ENCODE measurements at places on chromosomes 7 and 10. TPM values are rescaled to one million over a fixed set of nuclear protein-coding genes. Genes with fewer than 3 reads are reported as not detected.

GRCh38 chr7:100811480-100811879, 15.8 kb downstream of the EPHB4 start:
- no peak overlapping the region for H3K27ac ChIP-seq
- H3K4me3 ChIP-seq = no peak overlapping the region
- DNase-seq = no peak
- no peaks in the 10 kb centered on the region for H3K4me1 ChIP-seq
- no peaks in the 10 kb centered on the region for H3K27me3 ChIP-seq

GRCh38 chr10:102211615-102212299, 14.3 kb upstream of the ELOVL3 start:
- no peaks in the 10 kb centered on the region for H3K36me3 ChIP-seq
- H3K27me3 ChIP-seq = no peaks in the 10 kb centered on the region
- H3K27ac ChIP-seq = no peak overlapping the region
- no peak overlapping the region for H3K4me3 ChIP-seq

GRCh38 chr10:78754269-78755062, 314.3 kb upstream of the ZMIZ1 start:
- H3K4me1 ChIP-seq = peaks cover 6% of the 10 kb centered on the region
- DNase-seq = no peak
- H3K27me3 ChIP-seq = no peaks in the 10 kb centered on the region
- no peak overlapping the region for H3K4me3 ChIP-seq

DNA sequence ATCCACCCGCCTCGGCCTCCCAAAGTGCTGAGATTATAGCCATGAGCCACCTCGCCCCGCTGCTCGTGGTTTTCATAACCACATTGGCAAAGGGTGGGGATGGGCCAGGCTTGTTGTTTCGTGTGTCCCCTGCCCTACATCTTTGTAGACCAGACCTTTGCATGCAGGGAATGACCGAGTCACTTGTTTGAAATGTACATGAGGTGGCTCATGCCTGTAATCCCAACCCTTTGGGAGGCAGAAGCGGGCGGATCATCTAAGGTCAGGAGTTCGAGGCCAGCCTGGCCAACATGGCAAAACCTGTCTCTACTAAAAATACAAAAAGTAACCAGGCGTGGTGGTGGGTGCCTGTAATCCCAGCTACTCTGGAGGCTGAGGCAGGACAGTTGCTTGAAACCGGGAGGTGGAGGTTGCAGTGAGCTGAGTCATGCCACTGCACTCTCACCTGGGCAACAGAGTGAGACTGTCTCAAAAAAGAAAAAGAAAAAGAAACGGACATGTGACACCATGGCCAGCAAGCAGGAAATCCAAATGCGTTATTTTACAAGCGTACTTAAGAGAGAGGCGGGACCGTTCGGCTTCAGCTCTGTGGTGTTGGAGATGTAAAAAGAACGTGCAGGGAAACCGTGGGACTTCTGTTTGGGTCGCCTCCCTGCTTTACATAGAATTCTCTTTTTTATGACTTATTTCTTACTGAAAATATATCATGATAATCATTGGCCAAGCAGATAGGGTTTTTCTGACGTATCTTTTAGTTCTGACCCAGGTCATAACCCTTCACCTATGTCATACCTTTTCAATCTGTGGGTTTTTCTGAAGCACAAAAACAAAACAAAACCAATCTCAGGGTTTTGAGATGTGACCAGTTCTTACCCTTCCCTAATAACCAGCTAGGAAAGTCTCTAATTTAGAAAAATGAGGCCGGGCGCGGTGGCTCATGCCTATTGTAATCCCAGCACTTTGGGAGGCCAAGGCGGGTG, 45.1 kb downstream of the WIPI2 start:
- no peaks in the 10 kb centered on the region for H3K27me3 ChIP-seq
- H3K27ac ChIP-seq = no peak overlapping the region
- H3K36me3 ChIP-seq = peaks cover 18% of the 10 kb centered on the region
- no peak overlapping the region for H3K4me3 ChIP-seq
- DNase-seq = no peak
- H3K4me1 ChIP-seq = no peaks in the 10 kb centered on the region

DNA sequence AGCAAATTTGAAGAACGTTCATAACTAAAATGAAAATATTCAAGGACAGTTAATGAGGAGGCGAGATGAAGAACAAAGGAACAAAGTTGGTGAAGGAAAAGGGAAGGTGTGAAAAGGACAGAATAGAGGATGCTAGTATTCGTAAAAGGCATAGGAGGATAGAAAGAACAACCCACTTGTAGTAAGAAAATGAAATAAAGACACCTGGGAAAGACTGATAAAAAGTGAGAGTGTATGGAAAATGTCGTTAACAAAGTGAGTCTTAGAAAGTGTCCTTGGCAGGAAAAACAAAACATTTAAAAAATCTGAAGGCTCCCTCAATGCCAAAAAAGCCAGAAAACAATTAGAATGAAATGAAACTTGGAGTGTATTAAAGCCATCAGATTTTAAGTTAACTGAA, 29.6 kb upstream of the ZC3HAV1 start:
- DNase-seq = no peak
- H3K4me3 ChIP-seq = no peak overlapping the region
- no peaks in the 10 kb centered on the region for H3K36me3 ChIP-seq
- no peaks in the 10 kb centered on the region for H3K4me1 ChIP-seq
- no peak overlapping the region for H3K27ac ChIP-seq

DNA sequence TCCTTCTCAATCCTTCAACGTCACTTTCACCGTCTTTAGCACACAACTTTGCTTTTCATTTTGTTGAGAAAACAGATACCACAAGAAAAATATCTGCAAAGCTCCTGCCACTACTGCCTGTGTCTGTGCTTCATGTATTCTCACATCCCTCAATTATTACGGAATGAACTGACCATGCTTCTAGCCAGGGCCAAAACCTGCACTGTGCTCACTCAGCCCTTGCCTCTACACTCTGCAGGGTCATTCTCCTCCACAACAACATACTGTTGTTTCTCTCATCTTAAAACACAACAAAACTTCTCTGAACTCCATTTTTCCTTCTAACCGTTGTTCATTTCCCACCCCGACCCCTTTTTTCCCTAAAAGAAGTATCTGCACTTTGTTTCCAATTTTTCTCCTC, 29.5 kb downstream of the BMPR1A start:
- H3K27me3 ChIP-seq = no peaks in the 10 kb centered on the region
- H3K4me1 ChIP-seq = peaks cover 9% of the 10 kb centered on the region
- H3K27ac ChIP-seq = no peak overlapping the region
- DNase-seq = no peak
- H3K36me3 ChIP-seq = no peaks in the 10 kb centered on the region

- H3K27ac ChIP-seq = no peak overlapping the region
- H3K27me3 ChIP-seq = no peaks in the 10 kb centered on the region
- no peak overlapping the region for H3K4me3 ChIP-seq
- DNase-seq = no peak
These were observed 17.8 kb upstream of the MTPAP start for GRCh38 chr10:30366829-30367228.

DNA sequence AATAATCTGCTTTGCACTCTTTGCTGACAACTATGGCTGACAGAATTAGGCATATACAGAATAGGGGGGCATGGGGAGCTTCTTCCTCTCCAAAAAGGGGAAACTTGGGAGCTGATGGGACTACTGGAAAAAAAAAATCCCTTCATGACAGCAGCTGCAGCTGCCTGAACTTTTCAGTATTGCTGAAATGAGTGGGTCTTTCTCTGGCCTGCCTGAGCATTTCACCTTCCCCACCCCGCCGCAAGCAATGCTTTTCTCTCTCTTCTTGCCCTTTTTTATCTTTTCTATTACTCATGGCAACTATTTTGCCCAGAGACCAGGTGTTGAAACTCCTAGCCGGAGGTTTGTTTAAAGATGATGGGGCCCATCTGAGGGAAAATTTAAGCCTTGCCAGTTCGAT, 244.9 kb downstream of the SEMA3D start:
- H3K36me3 ChIP-seq = no peaks in the 10 kb centered on the region
- H3K4me1 ChIP-seq = no peaks in the 10 kb centered on the region

DNA sequence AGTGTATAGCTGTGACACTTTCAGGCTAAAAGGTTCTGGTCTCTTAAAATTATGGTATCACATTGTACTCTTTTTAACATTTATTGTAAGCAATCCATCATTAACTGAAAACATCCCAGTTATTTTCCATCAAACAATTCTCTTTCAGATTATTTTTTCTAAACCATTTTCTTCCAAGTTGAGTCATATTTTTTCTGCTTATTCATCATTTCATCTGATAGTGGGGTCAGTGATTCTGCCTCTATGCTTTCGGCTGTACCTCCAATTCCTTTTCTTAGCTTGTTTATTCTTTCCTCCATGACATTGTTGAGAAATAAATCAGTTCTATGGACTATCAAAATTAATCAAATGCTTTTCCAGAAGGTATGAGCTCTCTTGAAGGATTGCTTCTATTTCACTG, 609 bp upstream of the PNLIP start:
- H3K27me3 ChIP-seq = no peaks in the 10 kb centered on the region
- no peaks in the 10 kb centered on the region for H3K4me1 ChIP-seq
- H3K27ac ChIP-seq = no peak overlapping the region
- no peak overlapping the region for H3K4me3 ChIP-seq

DNA sequence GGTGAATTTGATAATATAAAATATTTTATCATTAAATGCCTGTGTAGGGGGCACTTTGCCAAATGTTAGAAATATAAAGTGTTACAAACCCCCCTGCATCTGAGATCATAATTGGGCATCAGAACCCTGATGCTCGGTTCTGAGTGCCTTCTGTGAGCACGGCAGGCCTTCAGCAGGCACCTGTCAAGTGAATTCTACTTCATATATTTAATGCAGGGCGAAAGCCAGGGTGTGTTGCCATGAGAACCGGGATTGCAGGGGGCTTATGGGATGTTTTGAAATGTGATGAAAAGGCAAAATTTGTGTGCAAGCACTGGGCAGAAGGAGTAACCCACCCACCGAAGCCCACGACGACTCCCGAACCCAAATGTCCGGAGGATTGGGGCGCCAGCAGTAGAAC, 57.2 kb downstream of the MRC1 start:
- DNase-seq = no peak
- no peaks in the 10 kb centered on the region for H3K4me1 ChIP-seq

Gene ZDHHC6
- total RNA-seq = 27.4 TPM

Gene CNTNAP2
- 69.1 TPM for total RNA-seq

- no peaks in the 10 kb centered on the region for H3K36me3 ChIP-seq
- H3K27ac ChIP-seq = no peak overlapping the region
- no peak for DNase-seq
- H3K4me3 ChIP-seq = no peak overlapping the region
- no peaks in the 10 kb centered on the region for H3K4me1 ChIP-seq
These were observed 65.1 kb upstream of the PIP4K2A start for GRCh38 chr10:22779331-22780019.
